ENCODE measurements at places on chromosomes 1 and 21.

GRCh38 chr1:165342587-165342986 is 13.9 kb downstream of the LMX1A start:
- DNase-seq, result no peak

GRCh38 chr21:44950351-44950750 is 10.5 kb downstream of the SLX9 start:
- no peak for DNase-seq

DNA sequence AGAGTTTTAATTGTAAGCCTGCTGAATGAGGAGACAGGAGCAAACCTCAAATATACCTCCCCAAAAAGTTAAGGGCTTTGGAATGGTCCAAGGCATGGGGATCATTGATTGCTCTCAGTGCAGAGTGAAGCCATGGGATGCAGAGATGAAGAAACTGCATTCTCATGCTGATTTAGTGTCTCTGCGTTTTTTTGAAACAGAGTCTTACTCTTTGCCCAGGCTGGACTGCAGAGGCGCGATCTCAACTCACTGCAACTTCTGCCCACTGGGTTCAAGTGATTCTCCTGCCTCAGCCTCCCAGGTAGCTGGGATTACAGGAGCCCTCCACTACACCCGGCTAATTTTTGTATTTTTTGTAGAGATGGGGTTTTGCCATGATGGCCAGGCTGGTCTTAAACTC is 99.3 kb upstream of the ETV3 start:
- DNase-seq, result no peak

DNA sequence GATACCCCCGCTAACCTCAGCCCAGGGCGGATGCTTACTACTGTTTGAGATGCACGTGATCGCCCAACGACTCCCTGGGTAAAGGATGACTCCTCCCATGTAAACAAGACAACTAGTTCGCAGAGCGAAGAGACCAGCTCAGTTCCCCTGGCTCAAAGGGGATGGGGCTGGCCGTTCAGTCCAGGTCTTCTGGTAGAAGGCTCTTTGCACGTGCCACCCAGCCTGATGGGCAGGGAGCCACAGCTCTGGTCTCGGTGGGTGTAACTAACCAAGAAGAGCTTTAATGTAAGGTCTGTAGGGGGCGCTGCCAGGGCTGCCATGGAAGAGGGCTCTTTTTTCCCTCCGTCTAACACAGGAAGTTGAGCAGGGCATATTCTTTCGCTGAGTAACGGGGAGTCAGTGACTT is 49.4 kb upstream of the PARP1 start:
- DNase-seq, result no peak

DNA sequence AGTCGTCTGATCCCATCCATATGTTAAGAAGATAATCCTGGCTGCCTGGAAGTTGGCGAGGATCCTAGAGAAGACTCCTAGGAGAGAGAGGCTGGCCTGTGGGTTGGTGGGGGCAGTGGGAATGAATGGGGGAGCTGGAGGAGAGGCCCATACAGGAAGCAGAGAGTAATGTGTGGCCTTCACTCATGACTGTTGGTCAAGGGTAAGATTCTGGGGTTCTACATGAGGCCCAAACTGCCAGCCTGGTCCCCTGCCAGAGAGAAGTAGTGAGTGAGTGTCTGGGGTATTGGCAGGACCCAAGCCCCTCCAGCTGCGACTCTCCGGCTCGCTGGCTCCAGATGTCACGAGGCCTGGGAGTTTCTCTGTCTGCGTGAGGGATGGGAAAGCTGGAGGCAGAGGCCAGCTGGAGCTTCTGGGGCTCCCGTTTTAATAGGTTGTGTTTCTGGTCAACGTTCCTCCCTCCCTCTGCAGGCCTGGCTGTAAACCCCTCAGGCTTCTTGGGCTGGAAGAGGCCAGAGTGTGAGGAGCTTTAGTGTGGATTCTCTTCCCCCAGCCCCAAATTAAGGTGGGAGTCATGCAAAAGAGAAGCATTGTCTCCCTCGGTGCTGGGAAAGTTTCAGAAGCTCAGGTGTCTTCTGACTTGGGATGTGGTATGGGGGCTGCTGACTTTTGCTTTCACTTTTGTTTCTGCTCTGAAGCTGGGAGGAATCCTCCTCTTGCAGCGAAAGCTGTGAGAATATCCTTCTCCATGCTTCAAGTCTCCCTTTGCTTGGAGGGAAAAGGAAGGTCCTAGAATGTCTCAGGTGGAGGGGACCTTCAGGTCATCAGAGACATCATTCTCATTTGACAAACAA is 2.6 kb downstream of the TMEM51 start:
- DNase-seq, result no peak

- DNase-seq, result no peak
Observed at GRCh38 chr21:43364851-43365424, 62.0 kb downstream of the SIK1 start.

- no peak for DNase-seq
Observed at GRCh38 chr1:68331117-68331865, 99.0 kb upstream of the WLS start.

GRCh38 chr1:164983023-164983650 is 373.4 kb downstream of the LMX1A start:
- no peak for DNase-seq

DNA sequence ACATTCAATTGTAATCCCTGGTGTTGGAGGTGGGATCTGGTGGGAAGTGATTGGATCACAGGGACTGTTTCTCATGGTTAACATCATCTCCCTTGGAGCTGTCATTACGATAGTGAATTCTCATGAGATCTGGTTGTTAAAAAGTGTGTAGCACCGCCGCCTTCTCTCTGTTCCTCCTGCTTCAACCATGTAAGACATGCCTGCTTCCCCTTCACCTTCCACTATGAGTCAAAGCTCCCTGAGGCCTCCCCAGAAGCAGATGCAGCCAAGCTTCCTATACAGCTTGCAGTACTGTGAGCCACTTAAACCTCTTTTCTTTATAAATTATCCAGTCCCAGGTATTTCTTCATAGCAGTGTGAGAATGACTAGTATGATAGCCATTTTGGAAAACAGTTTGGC is 30.1 kb upstream of the TRIM62 start:
- no peak for DNase-seq

DNA sequence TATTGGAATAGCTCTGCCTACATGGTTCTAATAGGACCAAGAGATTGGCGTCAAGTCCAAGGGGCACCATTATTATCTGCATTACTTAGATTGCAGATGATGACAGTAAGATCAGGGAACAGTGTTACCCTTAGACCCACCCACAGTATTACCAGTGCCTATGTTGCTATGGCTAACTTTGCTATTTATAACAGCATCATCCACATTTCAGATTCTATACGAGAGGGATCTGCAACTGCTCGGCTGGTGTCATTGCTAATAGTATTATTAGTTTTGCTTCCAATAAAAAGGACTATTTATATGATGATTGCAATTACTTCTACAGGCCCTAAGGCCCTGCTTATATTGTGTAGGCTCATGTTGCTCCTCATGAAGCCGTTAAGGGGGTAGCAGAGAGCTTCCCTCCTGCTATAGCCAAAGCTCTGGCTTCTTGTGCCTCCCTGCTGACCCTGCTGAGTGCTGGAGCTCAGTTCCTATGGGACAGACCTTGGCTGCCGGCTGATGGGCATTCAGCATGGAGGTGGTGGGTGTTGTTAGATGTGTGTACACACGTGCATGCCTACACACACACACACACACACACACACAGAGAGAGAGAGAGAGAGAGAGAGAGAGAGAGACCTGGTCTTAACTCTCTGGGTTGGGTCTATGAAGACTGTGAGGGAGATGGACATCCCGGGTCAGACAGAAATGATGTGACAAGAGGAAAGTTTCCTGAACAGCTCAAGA is 1.3 kb downstream of the BCAN start:
- DNase-seq, result no peak

GRCh38 chr1:153957744-153958110 is 685 bp downstream of the CRTC2 start:
- DNase-seq, result no peak

- no peak for DNase-seq
Observed at GRCh38 chr1:228548788-228549187, 61.6 kb downstream of the RNF187 start.

- DNase-seq, result no peak
Observed at GRCh38 chr1:235060607-235061470, 67.8 kb downstream of the TOMM20 start.

GRCh38 chr1:79353224-79353623 is 346.7 kb upstream of the ADGRL4 start:
- DNase-seq, result no peak

- DNase-seq, result no peak
Observed at GRCh38 chr1:174262349-174263241, 103.3 kb downstream of the RABGAP1L start.

GRCh38 chr1:83996191-83996590 is 2.7 kb downstream of the TTLL7 start:
- DNase-seq, result no peak

- DNase-seq, result no peak
Observed at GRCh38 chr1:167440776-167441175, 77.6 kb downstream of the CD247 start.

DNA sequence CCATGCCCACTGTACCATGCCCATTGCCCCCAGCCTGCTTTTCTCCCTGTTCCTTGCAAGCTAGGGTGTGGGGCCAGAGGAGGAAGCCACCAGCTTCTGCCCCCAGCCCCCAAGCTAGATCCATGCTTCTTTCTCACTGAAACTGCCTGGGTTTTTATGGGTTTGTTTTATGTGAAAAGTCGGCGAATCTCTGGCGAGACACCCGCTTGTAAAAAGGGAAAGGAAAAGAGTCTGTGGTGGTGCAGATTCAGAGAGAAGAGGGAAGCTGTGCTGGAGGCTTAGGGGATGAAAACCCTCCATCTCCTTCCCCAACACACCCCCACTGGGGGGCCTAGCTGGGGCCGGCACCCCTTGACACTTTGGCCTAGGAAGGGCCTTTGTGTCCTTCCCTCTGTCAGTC is 26.2 kb downstream of the GRHL3 start:
- DNase-seq, result no peak

GRCh38 chr1:58442114-58442513 is 104.4 kb downstream of the OMA1 start:
- DNase-seq, result no peak

- no peak for DNase-seq
Observed at GRCh38 chr1:22500471-22500870, 48.8 kb downstream of the ZBTB40 start.

DNA sequence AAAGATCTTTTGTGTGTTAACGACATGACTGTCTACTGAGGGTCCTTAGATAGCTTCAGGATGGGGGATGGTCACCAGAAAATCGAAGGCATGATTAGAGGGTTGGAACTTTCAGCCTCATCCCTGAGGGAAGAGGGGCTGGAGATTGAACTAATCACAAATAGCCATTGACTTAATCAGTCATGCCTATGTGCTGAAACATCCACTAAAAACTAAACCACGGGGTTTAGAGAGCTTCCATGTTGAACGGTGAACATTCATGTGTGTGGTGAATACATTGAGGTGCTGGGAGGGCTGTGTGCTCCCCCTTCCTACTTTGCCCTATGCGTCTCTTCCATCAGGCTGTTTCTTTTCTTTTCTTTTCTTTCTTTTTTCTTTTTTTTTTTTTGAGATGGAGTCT is 17.0 kb downstream of the RBP7 start:
- no peak for DNase-seq

DNA sequence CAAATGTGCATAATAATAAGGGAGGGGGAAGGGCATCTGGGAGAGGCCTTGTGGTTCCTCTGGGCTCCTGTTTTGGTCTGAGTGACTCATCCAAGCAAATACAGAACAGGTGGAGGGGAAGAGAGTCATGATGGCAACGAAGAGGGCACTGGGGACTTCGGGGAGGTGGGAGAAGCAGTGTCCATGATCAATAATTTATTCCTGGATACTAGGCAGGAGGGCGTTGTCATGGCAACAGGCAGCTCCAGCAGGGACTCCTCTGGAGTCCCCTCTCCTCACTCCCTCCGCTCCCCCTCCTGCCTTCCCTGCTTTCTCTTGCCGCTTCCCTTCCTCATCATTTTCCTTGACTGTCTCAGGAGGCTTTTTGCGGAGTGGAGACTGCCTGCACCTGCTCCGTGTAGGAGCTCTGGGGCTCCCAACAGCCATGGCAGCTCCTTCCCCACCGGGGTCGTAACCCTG is 12.3 kb upstream of the NFASC start:
- no peak for DNase-seq

- no peak for DNase-seq
Observed at GRCh38 chr1:76921590-76921989, 54.3 kb downstream of the ST6GALNAC5 start.

GRCh38 chr1:233081735-233082134 is 131.3 kb downstream of the NTPCR start:
- no peak for DNase-seq

GRCh38 chr1:97338347-97338746 is 582.5 kb downstream of the DPYD start:
- DNase-seq, result no peak

DNA sequence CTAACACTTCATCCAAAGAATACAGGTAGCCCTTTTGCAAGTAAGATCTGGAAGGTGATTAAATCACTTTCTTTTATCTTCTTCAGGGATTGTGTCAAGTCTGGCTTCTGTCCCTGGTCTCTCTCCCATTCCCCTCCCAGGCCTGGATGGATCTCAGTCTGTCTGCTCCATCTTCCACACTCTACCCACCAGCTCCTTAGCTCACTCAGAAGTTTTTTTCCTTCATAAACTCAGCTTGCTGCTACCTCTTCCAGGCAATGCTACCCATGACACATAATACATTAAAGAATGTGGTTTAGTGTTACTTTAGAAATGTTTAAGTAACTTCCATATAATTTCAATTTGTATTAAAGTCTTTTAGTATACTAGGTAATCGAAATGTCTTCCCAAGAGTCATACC is 133.1 kb downstream of the AKT3 start:
- DNase-seq, result no peak

GRCh38 chr1:213883618-213884017 is 104.2 kb upstream of the PROX1 start:
- DNase-seq, result no peak

DNA sequence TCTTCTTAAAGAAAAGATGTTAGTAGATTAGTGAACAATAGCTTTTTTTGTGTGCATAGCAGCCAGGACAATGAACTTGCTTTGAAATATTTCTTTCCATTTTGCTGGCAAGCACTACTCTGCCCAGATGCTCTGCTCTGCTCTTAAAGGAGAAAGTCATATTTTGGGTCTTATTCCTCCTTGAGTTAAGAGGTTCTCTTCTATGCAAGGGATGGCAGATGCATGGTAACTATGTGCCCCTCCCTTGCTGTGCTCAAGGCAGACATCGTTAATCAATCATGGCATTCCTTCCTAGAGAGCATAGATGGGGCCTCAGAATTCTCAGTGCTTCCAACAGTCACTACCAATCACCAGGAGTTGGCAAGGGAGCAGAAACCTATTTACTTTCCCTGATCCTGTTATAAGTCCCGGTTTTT is 27.6 kb downstream of the NIPAL3 start:
- no peak for DNase-seq

GRCh38 chr21:34255073-34255472 is 108.7 kb upstream of the KCNE2 start:
- DNase-seq, result no peak

GRCh38 chr1:205690122-205690756 is 9.9 kb upstream of the SLC45A3 start:
- no peak for DNase-seq

GRCh38 chr1:160877221-160877620 is 7.8 kb downstream of the ITLN1 start:
- no peak for DNase-seq

DNA sequence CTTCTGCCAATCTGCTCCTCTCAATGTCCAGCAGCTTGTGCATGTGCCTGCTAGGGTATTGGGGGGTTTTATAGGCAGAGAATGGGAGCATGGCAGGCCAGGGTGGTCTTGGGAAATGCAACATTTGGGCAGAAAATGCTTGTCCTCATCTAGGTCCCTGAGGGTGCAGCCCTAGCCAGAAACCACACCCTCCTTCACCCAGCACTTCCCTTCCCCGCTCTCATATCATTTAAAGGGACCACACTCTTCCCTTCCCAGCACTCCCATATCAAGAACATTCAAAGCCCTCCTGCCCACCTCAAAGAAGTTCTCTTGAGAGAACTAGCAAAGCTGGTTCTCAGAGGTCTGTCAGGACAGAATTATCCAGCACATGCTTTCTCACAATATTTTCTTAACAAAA is 62.1 kb downstream of the HSD3B1 start:
- DNase-seq, result no peak
